ENCODE measurements at places on chromosomes 1 and 21. TPM values are rescaled to one million over a fixed set of nuclear protein-coding genes. Genes with fewer than 3 reads are reported as not detected.

Gene IRF6
- total RNA-seq, result 0.33 TPM

Gene IL19
- total RNA-seq, result not detected

Gene SHISAL2A
- not detected for total RNA-seq

Gene C1QA
- total RNA-seq, result 80.3 TPM

Gene LCA5L
- 1.1 TPM for total RNA-seq

Gene RGS4
- total RNA-seq, result 8.9 TPM

Gene PDC
- total RNA-seq, result not detected

Gene CLCA2
- total RNA-seq, result not detected

Gene GPA33
- total RNA-seq, result 0.36 TPM

Gene SPRR1B
- not detected for total RNA-seq

Gene ISG15
- total RNA-seq, result 64.1 TPM

Gene ADORA1
- not detected for total RNA-seq

Gene TRIM45
- 2.3 TPM for total RNA-seq

Gene NFASC
- total RNA-seq, result 105 TPM

Gene NHLH1
- not detected for total RNA-seq

Gene VWA1
- 51.0 TPM for total RNA-seq

Gene OR2G6
- total RNA-seq, result not detected

Gene TTC24
- total RNA-seq, result not detected

Gene TNFRSF18
- total RNA-seq, result not detected

Gene PLA2G2A
- 72.3 TPM for total RNA-seq

Gene FAM163A
- total RNA-seq, result 1.4 TPM

Gene BRDT
- not detected for total RNA-seq

Gene ARHGEF10L
- 28.1 TPM for total RNA-seq

Gene ATP6V1G3
- total RNA-seq, result not detected

Gene PTPN7
- total RNA-seq, result 3.0 TPM

Gene NIBAN1
- 311 TPM for total RNA-seq

Gene TXNIP
- 1,955 TPM for total RNA-seq

Gene DIRAS3
- 1.4 TPM for total RNA-seq

Gene PTAFR
- total RNA-seq, result 8.0 TPM

Gene TTC34
- total RNA-seq, result 0.54 TPM

Gene TMEM59
- 267 TPM for total RNA-seq

Gene SYCP1
- not detected for total RNA-seq

Gene CRP
- total RNA-seq, result not detected

Data from sigmoid colon (tissue), 7 donors.